ENCODE measurements at places on chromosomes 3 and 15.

GRCh38 chr3:106534206-106534605 is 665.4 kb upstream of the CBLB start:
- peak; percentile 68 for DNase-seq

DNA sequence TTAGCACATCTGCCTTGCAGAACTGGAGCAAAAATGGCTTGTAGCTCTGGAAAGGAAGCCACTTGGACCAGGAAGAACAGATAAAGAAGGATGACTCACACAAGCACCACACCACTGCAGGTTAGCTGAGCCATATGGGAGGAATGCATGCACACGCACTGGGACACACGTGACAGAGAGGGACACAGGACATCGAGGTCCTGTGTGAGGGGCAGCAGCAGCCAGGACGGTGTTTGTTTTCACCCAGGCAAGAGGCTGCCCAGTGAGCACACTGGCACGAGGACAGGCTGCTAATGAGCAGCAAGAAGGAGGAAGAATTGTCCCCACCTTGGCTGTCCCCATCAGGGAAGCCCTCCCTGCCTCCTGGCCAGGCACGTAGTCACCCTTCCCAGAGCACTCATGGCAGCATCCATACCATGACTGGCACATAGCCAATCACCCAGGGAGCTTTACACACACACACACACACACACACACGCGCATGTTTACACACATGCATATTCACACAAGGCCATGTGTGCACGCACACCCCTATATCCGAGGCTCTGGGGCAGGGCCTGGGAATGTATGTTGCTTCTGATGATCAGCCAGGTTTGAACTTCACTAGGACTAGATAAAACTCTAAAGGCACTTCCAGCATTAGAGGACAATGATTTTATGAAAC is 24.0 kb upstream of the SPTBN5 start:
- DNase-seq = peak; percentile 51

- DNase-seq = no peak
These were observed 39.5 kb upstream of the PRR23E start for GRCh38 chr3:127153506-127153815.

DNA sequence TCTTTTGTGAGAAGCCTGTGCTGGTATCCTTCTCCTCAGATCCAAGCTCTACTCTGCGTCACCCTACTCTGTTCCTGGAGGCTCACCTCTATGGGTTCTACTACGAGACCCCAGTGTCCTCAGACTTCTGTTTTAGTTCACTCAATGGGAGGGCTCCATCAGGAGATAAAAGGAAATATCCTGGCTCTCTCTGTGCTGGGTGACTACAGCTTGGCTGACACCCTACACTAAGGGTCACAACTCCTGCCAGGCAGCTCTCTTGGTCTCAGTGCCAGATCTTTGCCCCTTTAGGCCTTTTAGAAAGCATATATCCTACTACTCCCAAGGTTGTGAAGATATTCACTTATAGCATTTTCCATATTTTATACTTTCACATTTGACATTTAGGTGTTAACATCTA is 46.5 kb downstream of the SPG11 start:
- DNase-seq = no peak

DNA sequence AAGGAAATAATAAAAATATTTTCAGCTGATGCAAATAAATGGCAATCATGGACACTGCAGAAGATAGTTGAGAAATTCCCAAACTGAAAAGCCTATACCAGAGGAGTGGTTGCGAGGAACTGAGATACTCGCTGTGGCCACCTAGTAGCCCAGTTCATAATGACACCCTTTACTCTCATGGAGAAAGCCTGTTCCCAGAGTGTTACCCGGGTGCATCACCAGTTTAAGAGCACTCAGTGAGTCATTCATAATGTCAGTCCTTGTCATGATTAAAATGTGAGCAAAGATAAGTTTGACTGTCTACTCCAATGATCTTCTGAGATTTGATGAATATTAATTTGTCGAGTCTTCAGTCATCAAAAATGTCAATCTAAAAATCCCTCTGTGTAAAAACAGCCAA is 138.4 kb upstream of the LRRC3B start:
- no peak for DNase-seq

DNA sequence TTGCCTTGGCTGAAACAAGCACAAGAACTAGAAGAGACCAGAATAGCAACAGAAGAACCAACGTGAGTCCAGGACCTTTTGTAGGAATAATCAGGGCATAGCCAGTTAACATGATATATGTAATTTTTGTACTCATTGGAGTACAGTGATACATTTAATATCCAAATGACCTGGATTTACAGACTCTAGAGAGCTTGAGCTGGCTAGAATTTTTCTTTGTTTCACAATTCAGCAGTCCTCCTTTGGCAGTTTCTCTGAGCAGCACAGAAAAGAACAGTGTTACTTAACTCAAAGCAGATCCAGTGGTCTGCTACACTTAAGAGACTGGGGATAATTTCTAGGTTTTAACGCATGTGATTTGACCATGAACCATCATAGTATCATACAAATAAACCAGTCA is 245.7 kb downstream of the ADAMTSL3 start:
- DNase-seq = no peak

DNA sequence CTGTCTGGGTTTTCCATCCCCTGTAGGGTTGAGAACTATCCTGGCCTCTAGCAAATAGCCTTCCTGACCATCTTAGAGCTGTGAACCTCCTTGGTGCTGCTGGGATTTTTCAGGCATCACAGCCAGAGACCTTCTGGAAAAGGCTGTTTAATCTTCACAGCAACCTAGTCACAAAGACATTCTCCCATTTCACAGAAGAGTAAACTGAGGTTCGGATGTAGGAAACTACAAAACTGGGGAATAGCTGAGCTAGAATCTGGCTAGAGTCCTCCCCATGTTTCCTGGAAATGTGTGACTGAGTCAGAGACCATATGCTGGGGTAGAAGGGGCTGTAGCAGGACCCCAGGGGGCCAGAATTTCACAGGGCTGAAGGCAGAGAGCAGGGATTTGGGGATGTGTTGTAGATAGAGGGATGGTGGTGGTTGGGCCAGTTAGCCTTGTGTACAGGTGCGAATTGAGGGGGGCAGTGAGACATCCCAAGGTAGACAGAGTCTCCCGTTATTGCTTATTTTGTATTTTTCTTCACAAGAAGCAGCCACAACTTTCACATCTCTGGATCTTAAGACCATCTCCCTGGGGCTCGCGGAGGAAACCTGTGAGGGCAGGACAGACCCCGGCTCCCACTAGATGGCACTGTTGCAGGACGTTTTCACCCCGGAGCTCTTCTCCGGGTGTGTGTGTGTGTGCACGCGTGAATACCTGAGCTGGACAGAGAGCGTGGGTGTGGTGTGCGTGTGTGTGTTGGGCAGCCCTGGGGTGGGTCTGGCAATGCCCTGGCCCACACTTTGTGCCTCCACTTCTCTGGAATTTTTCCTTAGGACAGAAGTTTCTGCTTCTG is 66.9 kb upstream of the PRR23C start:
- DNase-seq = peak; percentile 81

DNA sequence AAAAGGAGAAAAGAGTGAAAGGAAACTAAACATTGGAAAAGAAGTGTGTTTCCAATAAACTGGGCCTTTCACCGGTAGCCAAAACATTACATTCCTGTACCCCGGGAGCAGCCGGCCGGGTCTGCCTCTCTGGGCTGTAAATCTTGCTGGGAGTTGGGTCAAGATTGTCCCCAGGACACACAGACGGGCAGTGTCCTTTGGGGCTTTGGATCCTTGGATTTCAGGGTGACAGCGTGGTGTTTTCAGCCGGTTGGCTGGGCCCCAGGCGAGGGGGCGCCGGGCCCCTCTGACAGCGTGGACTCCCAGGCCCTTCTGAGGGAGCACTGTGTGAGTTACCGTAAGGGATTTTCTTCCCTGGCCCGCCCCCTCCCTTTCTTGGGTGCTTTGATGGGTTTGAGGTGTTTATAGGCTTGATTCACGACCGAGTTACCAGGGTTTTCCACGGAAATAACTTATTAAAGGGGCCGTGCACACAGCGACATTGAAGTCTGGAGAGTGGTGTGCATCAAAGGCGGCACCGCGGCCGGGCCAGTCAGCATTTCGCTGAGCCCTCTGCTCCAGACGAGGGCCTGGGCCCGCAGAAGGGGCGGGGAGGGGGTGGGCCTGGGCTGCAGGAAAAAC is 27.4 kb downstream of the SMAD6 start:
- no peak for DNase-seq

- peak; percentile 16 for DNase-seq
These were observed 42.5 kb downstream of the ZNF445 start for GRCh38 chr3:44434834-44435510.

DNA sequence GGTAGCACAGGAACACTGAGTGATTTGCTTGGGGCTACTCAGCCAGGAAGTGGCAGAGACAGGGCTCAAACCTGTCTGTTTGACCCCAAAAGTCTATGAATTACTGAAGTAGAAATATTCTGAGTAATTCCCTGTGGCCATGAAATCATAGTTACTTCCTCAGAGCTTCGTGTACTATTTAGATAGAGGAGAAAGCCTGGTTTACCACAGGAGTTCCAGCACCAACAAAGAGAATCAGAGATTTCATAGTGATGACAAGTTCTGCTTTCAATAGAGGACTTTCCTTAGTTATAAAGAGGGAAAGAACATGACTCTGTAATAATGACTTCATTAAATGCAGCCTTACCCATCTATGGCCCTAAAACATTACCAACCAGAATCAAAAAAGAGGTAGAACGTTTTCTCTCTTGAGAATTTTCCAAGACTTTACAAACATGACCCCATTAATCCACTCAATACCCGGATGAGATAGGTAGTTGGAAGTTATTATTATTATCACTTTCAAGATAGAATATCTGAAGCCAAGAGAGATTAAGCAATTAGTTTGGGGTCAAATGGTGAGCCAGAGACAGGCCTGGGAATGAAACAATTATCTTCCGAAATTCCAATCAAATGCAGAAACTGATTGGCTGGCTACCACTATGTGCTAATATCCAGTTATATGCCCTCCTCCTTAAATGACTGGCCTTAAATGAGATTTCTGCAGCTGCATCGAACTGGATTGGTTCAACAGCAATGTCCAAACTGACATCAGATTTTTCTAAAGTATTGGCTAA is 13.6 kb upstream of the WNT5A start:
- no peak for DNase-seq

- peak; percentile 59 for DNase-seq
These were observed 4.6 kb upstream of the RTP2 start for GRCh38 chr3:187706971-187707370.

DNA sequence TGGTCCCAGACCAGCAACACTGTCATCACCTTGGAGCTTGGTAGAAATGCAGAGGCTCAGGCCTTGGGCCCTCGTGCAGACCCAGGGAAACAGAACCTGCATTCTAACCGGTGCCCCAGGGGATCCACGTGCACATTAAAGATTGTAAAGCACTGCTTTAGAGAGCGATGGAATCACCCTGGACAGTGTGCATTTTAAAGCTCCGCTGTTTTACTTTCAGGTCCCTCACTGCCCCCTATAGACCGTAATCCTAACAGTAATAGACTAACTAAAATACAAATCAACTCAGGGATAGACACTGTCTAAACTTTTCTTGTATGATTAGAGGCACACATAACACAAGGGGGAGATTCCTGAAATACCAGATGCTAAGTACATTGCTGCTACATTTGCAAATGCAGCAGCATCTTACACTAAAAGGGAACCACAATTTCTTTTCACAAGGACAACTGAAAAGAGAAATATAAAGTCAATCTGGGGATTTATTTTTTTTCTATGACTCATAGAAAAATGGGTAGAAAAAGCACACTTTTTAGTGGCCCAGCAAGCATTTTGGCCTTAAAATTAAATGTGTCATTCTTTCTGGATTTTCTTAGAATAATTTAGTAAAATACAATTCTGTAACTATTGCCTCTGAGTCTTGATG is 10.5 kb upstream of the SH3GL3 start:
- peak; percentile 76 for DNase-seq

GRCh38 chr15:63210151-63211091 is 21.0 kb downstream of the RAB8B start:
- peak; percentile 67 for DNase-seq

- DNase-seq = no peak
These were observed 4.1 kb downstream of the OR4F6 start for GRCh38 chr15:101807345-101807945.

DNA sequence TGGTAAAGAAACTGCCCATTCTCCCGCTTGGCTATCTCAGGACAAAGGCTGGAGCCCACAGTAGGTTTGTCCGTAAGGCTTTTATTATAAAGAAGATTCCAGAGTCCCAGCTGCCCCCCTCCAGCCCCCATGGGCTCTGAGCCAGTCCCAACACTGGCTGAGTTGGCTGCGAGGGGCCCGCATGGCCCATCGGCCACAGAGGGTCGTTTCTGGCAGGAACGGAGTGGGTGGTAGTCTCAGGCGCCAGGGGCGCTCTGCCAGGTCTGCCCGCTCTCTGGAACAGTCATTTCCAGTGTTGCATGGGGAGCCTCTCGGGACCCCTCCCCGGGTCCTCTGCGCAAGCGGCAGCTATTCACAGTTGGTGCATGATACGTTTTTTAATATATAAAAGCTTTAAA is 12.2 kb downstream of the H1-8 start:
- no peak for DNase-seq

- peak; percentile 22 for DNase-seq
These were observed 90.6 kb upstream of the GADL1 start for GRCh38 chr3:30984855-30985749.

- no peak for DNase-seq
These were observed 803.7 kb upstream of the ARRDC4 start for GRCh38 chr15:97156739-97157265.

DNA sequence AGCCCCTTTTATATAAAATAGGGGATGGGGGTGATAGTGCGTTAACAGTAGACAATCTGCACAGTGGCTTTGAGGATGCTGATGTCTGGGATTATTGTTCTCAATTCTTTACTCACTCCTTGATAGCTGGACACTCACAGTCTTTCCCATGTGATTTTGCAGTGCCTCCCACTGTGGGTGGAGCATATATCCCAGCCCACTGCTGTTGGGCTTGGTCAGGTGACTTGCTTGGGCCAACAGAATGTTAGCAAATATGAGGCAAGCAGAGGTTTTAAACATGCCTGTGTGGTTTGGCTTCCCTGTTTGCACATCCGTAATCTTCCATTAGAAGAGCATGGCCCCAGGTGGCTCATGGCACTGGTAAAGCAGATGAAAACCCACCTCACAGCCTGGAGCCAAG is 46.5 kb downstream of the CPA3 start:
- no peak for DNase-seq

GRCh38 chr3:151421938-151422337 is 37.4 kb upstream of the P2RY12 start:
- peak; percentile 57 for DNase-seq

Data from hematopoietic multipotent progenitor cell treated with erythropoietin and hydrocortisone succinate and interleukin-3 and kit ligand, for 4 days (in vitro differentiated cells).